Renal cortical epithelial cell (primary cell): ENCODE measurements at places on chromosomes 12 and 14. TPM values are rescaled to one million over a fixed set of nuclear protein-coding genes. Genes with fewer than 3 reads are reported as not detected.

- DNase-seq: no peak
Measured at GRCh38 chr12:29656762-29657538, 126.8 kb downstream of the TMTC1 start.

Gene SMCO2
- total RNA-seq: not detected in 2 replicates

Gene CNTN1
- 2.0 and 4.5 TPM in 2 replicates for total RNA-seq

Gene KRT81
- total RNA-seq: 48.3 TPM in 1 of 2 replicates, not detected in the other

GRCh38 chr12:113438523-113439300, 16.5 kb downstream of the SDSL start:
- DNase-seq: no peak

Gene HOXC5
- 0.80 TPM in 1 of 2 replicates, not detected in the other for total RNA-seq

DNA sequence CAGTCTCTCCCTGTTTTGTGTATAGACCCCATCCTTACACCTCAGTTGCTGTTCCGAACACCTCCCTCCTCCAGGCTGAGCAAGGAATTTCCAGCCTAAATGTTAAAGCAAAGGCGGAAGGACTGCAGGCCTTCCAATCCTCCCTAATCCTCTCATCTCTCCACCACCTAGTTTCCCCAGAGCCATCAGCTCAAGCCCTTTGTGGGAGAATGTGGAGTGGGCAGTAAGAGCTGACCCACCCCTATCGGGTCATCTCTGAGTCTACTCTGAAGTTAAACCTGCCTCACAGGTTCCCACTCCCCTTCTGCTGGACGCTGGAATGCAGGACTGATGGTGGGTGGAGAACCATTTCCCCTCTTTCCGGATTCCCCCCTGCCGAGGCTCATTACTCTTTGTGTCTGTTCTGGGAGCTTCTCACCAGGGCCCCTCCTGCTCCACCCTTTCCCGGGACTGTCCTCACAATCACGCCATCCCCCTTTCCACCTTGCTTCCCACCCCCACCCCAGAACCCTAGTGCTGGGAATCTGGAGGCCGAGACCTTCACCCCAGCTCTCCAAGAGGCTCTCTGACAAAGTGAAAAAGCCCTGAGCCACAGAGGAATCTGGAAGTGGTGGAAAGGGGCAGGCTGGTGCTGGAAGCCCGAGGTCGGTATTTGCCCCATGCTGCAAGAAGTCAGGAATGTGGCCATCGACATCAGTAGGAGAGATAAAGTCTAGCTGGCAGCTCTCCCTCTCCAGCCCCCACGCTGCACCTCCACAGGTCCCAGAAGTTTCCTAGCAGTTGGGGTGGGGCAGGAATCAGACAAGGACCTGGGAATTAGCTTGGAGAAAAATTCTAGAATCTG, 3.3 kb upstream of the KRT18 start:
- peak; percentile 87 for DNase-seq
